ENCODE measurements at places on chromosomes 7 and 10.

DNA sequence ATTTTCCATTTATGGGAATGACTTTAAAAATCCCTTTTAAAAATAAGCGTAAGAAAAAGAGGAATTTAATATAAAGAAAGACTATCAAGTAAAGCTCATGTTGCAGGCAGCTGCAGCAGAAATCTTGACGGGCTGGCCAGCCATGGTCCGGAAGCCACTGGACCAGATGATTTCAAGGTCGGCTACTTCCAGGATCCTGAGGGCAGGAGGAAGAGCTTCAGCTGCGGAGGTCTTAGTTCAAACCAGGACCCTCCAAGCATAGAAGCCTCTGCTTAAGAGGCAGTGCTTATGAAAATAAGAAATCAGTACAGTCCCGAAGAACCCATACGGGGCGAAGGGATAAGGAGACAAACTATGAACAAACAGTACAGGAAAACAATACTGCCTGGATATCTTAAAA lies 220.2 kb upstream of the CELF2 start:
- DNase-seq: no peak

DNA sequence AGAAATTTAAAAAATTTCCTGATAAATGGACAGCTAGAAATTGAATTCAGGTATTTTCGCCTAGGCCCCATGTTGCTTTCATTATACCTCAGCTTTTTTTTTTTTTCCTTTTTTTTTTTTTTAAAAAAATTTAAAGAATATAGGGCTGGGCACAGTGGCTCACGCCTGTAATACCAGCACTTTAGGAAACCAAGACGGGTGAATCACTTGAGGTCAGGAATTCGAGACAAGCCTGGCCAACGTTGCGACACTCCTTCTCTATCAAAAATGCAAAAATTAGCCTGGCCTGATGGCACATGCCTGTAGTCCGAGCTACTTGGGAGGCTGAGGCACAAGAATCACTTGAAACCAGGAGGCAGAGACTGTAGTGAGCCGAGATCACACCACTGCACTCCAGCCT lies 334.0 kb downstream of the SORCS1 start:
- no peak for DNase-seq

GRCh38 chr7:127632276-127632910 lies 14.5 kb upstream of the PAX4 start:
- DNase-seq: peak; percentile 36

- DNase-seq: no peak
Observed at GRCh38 chr7:135950429-135950828, 26.7 kb downstream of the MTPN start.

DNA sequence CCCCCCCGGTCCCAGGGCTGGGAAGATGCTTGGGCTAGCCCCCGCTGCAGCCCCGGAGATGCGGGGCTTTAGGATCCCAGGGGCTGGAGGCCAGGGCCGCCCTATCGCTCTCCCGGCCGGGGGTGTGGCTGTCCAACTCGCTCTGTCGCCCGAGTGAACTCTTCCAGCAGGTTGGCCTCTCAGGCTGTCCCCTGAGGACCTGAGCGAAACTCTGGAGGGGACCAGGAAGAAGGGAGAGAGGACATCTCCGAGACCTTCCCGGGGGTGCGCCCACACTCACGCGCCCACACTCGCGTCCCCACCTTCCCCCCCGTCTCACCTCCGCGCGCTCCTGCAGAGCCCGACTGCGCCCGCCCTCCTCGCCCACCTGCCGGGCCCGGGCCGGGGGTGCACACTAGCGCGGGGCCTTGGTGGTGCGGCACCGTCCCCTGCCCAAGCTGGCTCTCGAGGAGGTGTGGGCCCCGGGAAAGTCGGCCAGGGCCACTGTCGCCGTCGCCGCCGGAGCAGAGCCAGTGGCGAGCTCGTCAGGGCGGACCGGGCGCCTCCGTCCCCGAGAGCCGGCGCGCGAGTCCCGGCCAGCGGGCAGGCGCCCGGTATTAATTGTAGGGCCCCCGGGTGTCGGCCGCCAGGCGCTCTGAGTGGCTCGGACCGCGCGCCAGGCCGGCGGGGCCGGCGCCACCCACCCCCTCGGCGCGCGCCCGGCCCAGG lies 101.7 kb upstream of the SVIL start:
- peak; percentile 60 for DNase-seq

GRCh38 chr10:2921956-2922680 lies 145.2 kb upstream of the PFKP start:
- DNase-seq: no peak

DNA sequence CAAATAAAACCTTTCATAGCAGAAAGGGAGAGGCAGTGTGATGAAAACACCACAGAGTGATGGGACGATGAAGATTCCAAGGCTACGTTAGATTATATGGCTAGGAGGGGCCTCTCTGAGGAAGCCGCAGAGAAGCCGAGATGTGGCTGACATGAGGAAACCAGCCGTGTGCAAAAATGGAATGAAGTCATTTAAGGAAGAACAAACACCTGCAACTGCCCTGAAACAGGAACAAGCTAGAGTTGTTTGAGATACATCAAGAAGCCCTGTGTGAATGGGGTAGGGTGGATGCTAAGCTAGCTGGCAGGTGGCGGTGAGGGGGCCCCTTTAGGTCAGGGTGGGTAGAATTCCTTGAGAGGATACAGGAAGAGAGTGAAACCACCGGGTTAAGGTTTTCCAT lies 129.5 kb downstream of the KLF6 start:
- no peak for DNase-seq

GRCh38 chr10:60384011-60384410 lies 5.7 kb downstream of the ANK3 start:
- DNase-seq: no peak

GRCh38 chr7:50766849-50767207 lies 15.9 kb downstream of the GRB10 start:
- DNase-seq: no peak

GRCh38 chr7:40115936-40116335 lies 18.5 kb downstream of the MPLKIP start:
- no peak for DNase-seq

DNA sequence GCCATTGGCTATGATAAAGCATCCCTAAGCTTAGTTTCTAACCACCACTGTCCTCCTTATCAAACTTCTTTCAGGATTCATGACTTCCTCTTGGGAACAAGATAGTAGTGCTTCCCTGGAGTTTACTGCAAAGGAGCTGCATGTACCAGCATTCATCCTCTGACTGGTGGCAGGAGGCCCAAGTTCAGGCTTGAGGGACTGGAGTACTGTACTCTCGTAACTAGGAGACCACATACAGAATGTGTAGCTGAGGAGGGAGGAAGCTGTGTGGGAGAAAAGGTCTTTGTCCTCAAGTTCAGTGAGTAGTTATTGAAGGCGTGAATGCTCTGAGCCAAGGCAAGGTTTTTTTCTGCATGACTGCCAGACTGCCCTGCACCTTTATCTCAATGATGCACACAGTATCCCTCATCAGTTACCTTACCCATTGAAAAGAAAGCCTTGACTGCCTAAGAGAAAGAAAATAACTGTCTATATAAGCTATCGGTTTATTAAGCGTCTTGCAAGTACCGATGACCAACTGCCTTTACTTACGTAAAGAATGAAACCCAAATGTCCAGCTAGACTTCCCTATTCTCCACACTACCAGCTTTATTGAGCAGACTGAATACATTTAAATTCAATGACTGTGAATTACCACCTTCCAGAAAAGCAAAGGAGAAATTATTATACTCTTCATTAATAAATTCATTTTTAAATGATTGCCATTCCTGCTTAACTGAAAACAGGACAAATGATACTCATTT lies 12.8 kb downstream of the SCRN1 start:
- DNase-seq: no peak

GRCh38 chr10:947881-948280 lies 16.4 kb upstream of the LARP4B start:
- DNase-seq: no peak

DNA sequence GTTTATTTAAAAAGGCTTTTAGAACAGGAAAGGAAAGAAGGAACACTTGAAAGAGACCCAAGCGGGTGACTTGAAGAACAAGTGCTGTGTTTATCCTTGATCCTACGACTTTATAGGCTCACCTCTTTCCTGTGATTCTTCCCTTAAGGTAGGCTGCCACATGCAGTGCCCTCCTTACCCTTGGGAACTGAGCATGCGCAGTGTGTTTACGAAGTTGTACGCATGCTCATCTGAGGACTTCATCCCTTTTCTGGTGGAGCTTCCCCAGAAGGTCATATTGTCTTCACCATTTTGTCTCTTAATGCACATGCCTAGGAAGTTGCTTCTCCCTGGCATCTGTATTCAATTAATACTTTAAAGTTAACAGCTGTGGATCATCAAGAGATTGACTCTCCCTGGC lies 49.9 kb upstream of the VOPP1 start:
- DNase-seq: no peak

- no peak for DNase-seq
Observed at GRCh38 chr7:70787286-70787685, 344.7 kb upstream of the GALNT17 start.

GRCh38 chr10:127193125-127193524 lies 3.3 kb downstream of the INSYN2A start:
- DNase-seq: no peak

DNA sequence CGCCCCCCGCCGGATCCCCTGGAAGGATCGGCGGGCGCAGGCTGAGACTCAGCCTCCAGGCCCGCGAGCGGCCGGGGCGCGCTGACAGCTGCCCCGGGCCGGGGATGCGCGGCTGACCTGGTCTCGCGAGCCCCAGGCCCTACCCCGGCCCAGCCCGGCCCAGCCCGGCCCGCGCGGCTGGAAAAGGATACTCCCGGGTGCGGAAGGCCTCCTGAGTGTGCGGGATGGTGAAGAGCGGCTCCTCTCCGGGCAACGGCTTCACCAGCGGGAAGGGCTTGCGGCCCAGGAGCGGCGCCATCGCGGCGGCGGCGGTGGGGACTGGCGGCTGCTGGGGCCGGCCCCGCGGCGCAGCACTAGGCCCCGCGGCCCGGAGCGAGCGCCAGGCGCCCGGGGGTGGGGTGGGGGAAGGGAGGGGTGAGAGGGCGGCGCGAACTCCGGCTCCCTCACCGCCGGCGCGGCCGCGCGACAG lies 423 bp downstream of the BAZ1B start:
- DNase-seq: no peak

- DNase-seq: no peak
Observed at GRCh38 chr10:62687230-62687748, 117.2 kb upstream of the ADO start.

DNA sequence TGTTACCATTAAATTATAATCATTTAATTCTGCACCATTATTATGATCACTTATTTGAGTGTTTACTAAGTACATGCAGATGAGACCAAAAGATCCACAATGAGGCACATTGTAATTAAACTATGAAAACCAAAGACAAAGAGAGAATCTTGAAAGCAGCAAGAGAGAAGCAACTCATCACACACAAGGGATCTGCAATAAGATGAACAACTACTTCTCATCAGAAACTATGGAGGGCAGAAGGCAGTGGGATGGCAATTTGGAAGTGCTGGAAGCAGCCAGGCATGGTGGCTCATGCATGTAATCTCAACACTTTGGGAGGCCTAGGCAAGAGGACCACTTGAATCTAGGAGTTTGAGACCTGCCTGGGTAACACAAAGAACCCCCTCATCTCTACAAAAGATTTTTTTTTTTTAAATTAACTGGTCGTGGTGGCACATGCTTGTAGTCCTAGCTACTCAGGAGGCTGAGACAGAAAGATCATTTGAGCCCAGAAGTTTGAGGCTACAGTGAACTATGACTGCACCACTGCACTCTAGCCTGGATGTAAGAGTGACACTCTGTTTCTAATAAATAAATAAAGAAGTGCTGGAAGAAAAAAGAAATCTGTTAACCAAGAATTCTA lies 47.7 kb downstream of the CDK6 start:
- DNase-seq: no peak

DNA sequence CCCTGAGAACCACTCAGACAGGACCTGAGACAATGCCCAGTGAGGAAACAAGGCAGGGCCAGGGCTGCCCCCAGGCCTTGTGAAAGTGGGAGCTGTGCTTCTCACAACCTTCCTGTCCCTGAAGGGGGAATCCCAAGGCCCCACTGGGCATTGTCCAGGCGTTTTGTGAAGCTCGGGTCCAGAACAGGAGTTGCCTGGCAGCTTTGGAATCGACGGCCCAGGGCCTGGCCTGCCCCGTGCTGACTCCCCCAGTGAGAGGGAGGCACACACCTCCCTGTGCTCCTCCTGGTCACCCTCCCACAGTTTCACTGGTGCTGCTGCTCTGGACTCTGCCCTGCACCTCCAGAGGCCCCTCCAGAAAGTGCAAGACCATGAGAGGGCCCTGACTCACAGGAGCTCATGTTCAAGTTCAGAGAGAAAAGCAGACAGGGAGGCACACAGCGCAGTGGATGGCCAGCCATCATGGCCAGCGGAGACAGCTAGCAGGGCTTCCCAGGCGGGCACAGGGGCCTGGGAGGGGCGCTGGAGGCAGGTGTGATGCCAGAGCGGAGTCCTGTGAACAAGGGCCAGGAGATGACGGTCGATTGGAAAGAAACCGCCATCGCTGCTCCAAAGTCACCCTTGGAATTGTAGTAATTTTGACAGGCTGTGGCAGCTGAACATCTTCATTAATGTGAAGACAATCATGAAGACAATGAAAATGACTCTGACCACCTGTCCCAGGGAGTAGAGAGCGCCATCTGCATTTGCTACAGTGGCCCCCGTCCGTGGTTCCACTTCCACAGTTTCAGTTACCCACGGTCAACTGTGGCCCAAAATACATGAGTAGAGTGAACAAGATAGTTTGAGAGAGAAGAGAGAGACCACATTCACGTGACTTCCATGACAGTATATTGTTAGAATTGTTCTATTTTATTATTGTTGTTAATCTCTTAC lies 103.7 kb downstream of the MKI67 start:
- DNase-seq: no peak

DNA sequence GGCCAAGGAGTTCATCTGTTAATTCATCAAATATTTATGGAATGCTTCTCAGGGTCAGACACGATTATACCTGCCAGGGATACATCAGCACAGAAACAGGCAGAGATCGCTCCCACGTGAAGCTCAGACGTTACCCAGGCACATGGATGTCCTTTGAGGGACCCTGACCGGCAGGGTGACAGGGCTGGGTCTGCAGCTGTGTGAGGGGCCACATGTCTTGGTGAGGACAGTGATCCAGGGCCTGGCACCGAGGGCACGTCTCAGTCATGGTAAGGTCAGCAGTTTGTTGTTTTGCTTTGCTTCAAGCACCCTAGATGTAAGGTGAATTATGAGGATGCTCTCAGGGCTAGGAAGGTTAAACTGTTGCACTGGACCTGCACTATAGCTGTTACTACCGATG lies 227.9 kb downstream of the WDR37 start:
- DNase-seq: no peak

GRCh38 chr10:86878983-86879713 lies 78.3 kb downstream of the MMRN2 start:
- no peak for DNase-seq

GRCh38 chr7:105779856-105780780 lies 96.3 kb downstream of the ATXN7L1 start:
- DNase-seq: no peak

GRCh38 chr7:100880645-100881044 lies 5.7 kb downstream of the SRRT start:
- DNase-seq: no peak
